ENCODE measurements at places on chromosomes 12 and 14.

DNA sequence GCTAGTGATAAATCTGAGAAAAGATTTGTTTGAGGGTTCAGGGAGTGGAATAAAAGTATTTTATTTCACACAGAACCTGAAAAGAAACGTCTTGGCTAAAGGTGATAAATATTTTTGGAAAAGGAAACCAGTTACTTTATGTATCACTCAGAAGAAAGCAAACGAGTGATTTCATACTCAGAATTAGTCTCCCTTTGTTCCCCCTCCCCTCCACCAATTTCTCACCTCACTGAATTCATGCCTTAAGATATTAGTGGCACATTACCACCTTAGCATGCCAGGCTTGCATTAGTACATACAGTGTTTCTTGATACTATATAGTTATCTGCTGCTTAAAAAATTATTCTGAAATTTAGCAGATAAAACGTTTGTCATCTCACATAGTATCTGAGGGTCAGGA, 28.2 kb downstream of the G2E3 start:
- DNase-seq = no peak

DNA sequence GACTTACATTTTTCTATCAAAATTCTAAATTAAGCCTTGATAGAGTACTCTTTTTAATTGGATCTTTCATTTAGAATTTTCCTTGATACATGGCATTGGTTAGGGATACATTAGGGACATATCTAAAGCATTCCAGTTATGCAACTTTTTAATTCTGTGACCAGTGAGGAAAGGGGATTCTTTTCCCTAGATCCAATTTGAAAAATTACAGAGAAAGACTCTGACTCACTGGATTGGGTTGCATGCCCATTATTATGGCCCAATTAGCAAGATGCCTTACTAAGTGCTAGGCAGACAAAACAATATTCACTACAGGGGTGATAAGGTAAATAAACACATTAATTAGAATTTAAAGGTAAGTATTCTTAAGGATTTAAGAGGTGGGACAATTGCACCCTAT, 5.2 kb upstream of the RAD52 start:
- no peak for DNase-seq

DNA sequence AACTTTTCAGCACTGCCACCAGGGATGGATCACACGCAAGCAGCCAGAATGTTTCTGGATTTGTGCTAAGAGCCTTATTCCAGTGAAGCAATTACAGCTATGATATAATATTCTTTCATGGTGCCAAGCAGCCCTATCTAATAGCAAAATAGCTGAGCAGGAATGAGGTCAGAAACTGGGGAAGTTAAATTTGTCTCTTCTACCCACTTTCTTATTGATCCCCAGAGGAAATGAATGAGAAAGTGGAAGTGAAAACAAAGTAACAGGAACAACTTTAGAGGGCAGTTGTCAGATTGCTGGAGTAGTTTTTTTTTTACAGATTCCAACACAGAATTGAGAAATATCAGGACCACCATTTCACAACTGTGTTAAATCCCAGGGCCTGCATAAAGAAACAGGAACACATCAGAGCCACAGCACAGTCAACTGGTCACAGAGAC, 44.8 kb downstream of the GCH1 start:
- peak; percentile 75 for DNase-seq

DNA sequence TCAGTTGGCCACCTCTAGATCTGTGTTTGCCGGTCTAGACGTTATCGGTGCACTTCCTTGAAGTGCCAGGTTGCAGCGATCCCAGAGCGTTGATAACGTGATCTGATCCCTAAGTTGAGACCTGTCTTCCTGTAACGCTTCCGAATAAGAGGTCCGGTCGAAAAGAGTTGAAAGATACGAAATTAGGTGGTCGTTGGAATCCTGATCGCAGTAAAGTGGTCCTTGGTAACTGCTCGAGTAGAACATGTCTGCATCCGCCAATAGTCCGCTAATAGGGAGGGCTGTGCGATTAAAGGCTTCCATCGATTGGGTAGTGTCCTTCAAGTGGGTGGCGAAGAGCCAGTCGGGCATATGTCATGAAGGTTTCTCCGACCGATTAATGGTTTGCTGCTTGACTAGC, 2.7 kb downstream of the SRSF5 start:
- DNase-seq = no peak

DNA sequence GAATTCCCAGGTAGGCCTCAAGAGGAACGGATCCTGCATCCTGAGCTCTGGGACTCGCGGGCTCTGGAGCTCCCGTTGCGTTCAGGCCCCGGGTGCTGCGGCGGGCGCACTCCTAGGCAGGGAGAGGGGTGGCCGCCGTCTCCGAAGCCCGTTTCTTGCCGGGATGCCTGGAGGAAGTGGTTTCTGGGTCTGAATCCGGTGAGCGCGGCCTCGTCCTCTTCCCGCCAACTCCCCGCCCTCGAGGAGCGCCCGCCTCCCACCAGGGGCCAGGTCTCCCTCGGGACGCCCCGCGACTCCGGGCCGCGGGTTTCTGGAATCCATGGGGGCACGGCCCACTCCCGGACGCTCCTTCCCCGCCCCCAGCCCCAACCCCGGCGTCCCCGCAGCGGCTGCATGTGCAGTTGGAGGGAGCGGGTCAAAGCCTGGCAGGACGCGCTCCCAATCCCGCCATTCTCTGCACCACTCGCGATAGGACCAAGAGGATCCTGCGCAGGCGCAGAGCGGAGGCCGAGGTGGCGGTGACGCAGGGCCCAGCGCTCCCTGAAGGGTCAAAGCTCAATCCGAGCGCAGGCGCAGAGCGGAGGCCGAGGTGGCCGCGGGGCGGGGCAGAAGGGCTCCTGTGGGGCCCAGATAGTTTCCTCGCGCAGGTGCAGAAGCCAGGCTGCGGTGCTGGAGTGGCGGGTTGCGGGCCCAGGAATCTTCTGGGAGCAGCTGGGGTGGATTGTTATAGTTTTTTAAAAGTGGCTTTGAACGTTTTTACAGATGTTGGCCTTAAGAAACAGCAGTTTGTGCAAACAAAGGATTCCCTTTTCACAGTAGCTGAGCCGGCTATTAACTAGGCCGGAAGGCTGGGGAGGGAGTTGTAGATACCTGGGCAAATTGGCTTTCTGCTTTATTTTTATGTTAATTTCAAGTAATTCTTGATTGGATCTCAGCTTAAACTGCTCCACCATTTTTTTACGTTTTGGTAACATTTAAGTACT, 796.4 kb downstream of the AACS start:
- DNase-seq = peak; percentile 6
